ENCODE measurements at places on chromosomes 6 and 20.

- DNase-seq, result no peak
- H3K27ac ChIP-seq, result no peak overlapping the region
- H3K4me3 ChIP-seq, result no peak overlapping the region
- no peaks in the 10 kb centered on the region for H3K36me3 ChIP-seq
These were observed 121.2 kb downstream of the DST start for GRCh38 chr6:56521454-56521853.

GRCh38 chr6:82068721-82069120 is 178.8 kb downstream of the IBTK start:
- H3K4me1 ChIP-seq, result no peaks in the 10 kb centered on the region
- DNase-seq, result no peak
- no peaks in the 10 kb centered on the region for H3K36me3 ChIP-seq
- no peak overlapping the region for H3K27ac ChIP-seq
- no peaks in the 10 kb centered on the region for H3K27me3 ChIP-seq
- no peak overlapping the region for H3K4me3 ChIP-seq

- no peaks in the 10 kb centered on the region for H3K27me3 ChIP-seq
- no peak overlapping the region for H3K27ac ChIP-seq
- H3K4me3 ChIP-seq, result no peak overlapping the region
- H3K4me1 ChIP-seq, result peaks cover 6% of the 10 kb centered on the region
- peaks cover 2% of the 10 kb centered on the region for H3K36me3 ChIP-seq
These were observed 284.4 kb downstream of the ZFAND3 start for GRCh38 chr6:38103921-38104320.

- peak overlapping the region; percentile 87 for H3K4me3 ChIP-seq
- DNase-seq, result no peak
- H3K27me3 ChIP-seq, result peaks cover 7% of the 10 kb centered on the region
- no peaks in the 10 kb centered on the region for H3K36me3 ChIP-seq
These were observed 738 bp downstream of the RALGAPB start for GRCh38 chr20:38473367-38473795.

- H3K4me3 ChIP-seq, result no peak overlapping the region
- H3K36me3 ChIP-seq, result no peaks in the 10 kb centered on the region
- no peak for DNase-seq
These were observed 6.7 kb downstream of the CLPSL1 start for GRCh38 chr6:35787266-35788218.

GRCh38 chr20:34256629-34257124 is 15.5 kb downstream of the ASIP start:
- no peak for DNase-seq
- H3K27ac ChIP-seq, result no peak overlapping the region
- H3K27me3 ChIP-seq, result no peaks in the 10 kb centered on the region
- no peaks in the 10 kb centered on the region for H3K36me3 ChIP-seq

GRCh38 chr6:43974643-43975230 is 152.5 kb downstream of the MRPL14 start:
- peaks cover 24% of the 10 kb centered on the region for H3K27me3 ChIP-seq
- no peak overlapping the region for H3K4me3 ChIP-seq
- DNase-seq, result no peak
- H3K4me1 ChIP-seq, result no peaks in the 10 kb centered on the region
- no peak overlapping the region for H3K27ac ChIP-seq

DNA sequence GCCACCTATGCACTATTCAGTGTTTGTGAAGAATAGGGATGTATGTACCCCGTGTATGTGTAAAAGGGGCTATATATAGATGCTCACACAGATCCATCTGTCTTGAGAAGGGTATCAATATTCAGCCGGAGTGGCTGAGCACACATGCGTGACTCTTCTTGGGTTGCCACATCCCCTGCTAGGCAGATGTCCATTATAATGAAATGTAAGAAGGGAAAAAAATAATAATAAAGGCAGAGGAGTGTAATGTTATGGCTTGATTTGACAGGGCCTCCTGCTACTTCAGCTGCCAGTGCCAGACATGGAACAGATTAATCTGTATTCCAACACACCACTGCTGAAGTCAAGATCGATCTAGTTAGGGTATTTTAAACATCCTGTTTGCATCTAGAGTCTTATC is 74.2 kb upstream of the VSTM2L start:
- H3K4me3 ChIP-seq, result no peak overlapping the region
- DNase-seq, result no peak
- H3K4me1 ChIP-seq, result no peaks in the 10 kb centered on the region
- no peaks in the 10 kb centered on the region for H3K27me3 ChIP-seq
- H3K27ac ChIP-seq, result no peak overlapping the region
- no peaks in the 10 kb centered on the region for H3K36me3 ChIP-seq

DNA sequence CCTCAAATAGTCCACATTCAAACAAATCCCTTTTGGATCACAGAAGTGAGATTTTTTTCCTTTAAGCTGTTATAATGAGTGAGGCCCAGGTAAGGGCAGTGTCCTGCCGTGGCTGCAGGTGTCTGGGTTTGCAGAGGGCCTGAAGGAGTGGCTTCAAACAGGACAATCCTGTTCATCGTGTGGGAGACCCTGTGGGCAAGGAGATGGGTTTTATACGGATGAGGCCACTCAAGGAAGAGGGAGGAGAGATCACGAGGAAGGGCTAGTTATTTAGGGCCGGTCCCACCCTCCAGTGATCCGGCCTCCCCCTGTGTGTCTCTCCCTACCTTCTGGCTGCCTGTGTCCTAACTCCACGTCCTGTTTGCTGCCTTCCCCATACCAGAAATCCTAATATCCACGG is 33.8 kb downstream of the PPP1R14C start:
- H3K27ac ChIP-seq, result no peak overlapping the region
- peaks cover 18% of the 10 kb centered on the region for H3K27me3 ChIP-seq
- H3K36me3 ChIP-seq, result no peaks in the 10 kb centered on the region
- DNase-seq, result no peak

- no peaks in the 10 kb centered on the region for H3K36me3 ChIP-seq
- DNase-seq, result no peak
- H3K4me1 ChIP-seq, result no peaks in the 10 kb centered on the region
- H3K4me3 ChIP-seq, result no peak overlapping the region
- H3K27me3 ChIP-seq, result no peaks in the 10 kb centered on the region
These were observed 78.7 kb downstream of the TMEM170B start for GRCh38 chr6:11616200-11616611.

GRCh38 chr6:51027283-51028065 is 208.8 kb downstream of the TFAP2B start:
- H3K27ac ChIP-seq, result no peak overlapping the region
- H3K4me3 ChIP-seq, result no peak overlapping the region
- DNase-seq, result no peak
- no peaks in the 10 kb centered on the region for H3K4me1 ChIP-seq

GRCh38 chr6:34235307-34236130 is 1.2 kb upstream of the HMGA1 start:
- no peaks in the 10 kb centered on the region for H3K27me3 ChIP-seq
- peak overlapping the region; percentile 96 for H3K27ac ChIP-seq
- DNase-seq, result peak; percentile 75
- peaks cover 16% of the 10 kb centered on the region for H3K36me3 ChIP-seq
- H3K4me3 ChIP-seq, result peak overlapping the region; percentile 90
- H3K4me1 ChIP-seq, result peaks cover 30% of the 10 kb centered on the region

- no peaks in the 10 kb centered on the region for H3K4me1 ChIP-seq
- H3K27ac ChIP-seq, result no peak overlapping the region
- H3K27me3 ChIP-seq, result no peaks in the 10 kb centered on the region
- no peaks in the 10 kb centered on the region for H3K36me3 ChIP-seq
- DNase-seq, result no peak
These were observed 329.5 kb downstream of the TPBG start for GRCh38 chr6:82693094-82693493.

GRCh38 chr6:38172739-38173410 is 353.3 kb downstream of the ZFAND3 start:
- no peak for DNase-seq
- no peaks in the 10 kb centered on the region for H3K36me3 ChIP-seq
- no peak overlapping the region for H3K27ac ChIP-seq
- H3K4me3 ChIP-seq, result no peak overlapping the region

- H3K27me3 ChIP-seq, result no peaks in the 10 kb centered on the region
- H3K4me1 ChIP-seq, result peaks cover 44% of the 10 kb centered on the region
- peak overlapping the region; percentile 96 for H3K27ac ChIP-seq
- peaks cover 51% of the 10 kb centered on the region for H3K36me3 ChIP-seq
- peak; percentile 74 for DNase-seq
- peak overlapping the region; percentile 95 for H3K4me3 ChIP-seq
These were observed 651 bp upstream of the TAPBP start for GRCh38 chr6:33314515-33314942.

DNA sequence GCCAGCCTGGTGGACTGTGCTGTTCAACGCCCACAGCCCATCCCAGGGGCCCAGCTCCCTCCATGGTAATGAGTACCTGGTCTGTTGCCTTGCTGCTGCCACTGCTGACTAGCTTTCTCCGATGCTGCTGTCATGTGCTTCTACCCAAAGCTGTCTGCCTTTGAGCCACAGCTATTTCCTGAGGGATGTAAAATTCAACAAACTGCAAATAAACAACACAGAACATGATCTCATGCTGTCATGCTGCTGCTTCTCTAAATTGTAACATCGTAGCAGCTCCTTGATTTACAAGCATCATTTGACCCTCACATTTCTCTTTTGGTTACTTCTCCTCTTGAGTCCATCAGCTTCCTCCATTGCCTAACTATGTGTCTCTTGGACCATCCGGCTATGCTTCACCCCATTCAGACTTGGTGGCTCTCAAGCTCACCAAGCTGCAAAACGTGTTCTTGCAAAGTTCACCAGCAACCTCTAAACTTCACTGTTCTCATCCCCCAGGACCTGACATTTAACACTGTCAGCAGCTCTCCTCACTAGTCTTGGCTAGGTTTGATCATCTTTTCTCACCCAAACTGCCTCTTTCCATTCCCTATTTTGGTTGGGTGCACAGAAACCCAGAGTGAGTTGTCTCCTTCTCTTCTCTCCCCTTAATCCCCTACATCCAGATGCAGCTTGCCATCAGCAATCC is 54.6 kb downstream of the FYN start:
- H3K4me1 ChIP-seq, result peaks cover 53% of the 10 kb centered on the region
- no peaks in the 10 kb centered on the region for H3K27me3 ChIP-seq
- H3K36me3 ChIP-seq, result peaks cover 29% of the 10 kb centered on the region

DNA sequence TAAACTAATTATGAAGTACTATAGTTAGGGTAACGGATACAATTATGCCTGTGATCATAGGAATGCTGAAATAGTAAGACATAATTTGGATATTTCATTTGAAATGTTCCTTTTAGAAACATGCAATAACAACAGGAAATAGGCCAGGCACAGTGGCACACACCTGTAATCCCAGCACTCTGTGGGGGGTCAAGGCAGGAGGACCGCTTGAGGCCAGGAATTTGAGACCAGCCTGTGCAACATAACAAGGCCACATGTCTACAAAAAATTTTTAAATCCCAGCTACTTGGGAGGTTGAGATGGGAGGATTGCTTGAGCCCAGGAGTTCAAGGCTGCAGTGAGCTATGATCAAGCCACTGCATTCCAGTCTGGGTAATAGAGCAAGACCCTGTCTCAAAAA is 25.7 kb upstream of the MYO6 start:
- no peak overlapping the region for H3K27ac ChIP-seq
- H3K27me3 ChIP-seq, result no peaks in the 10 kb centered on the region
- no peaks in the 10 kb centered on the region for H3K36me3 ChIP-seq

DNA sequence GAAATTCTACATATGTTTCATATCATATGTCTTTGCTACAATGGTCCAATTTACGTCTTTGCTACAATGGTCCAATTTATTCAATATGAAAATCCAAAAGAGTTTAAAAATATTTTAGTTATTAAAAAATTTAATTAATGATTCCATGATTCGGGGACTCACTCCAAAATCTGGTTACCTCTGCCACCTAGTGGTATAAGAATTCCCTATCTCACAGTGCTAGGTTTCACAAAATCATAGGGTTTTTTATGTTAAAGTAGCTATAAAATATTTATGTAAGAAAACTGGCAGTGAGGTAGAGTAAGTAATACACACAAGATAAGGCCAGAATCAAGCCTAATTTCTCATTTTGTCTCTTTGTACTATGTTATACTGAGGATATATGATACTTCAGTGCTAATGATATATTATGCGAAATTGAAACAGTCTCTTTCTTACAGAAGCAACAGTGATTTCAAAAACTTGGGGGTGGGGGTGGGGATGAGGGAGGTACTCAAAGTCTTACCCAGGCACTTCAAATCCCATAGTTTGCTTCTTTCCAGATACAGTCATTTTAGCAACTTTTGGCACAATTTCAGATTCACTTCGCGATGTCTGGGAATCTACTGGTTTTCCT is 52.3 kb downstream of the HBS1L start:
- H3K36me3 ChIP-seq, result peaks cover 26% of the 10 kb centered on the region
- H3K4me1 ChIP-seq, result peaks cover 25% of the 10 kb centered on the region
- no peak for DNase-seq
- no peaks in the 10 kb centered on the region for H3K27me3 ChIP-seq

Data from T-helper 2 cell treated with Interferon-gamma antibody and Interleukin-4, amounts not matched to agents 5 μg/mL and 100 μg/mL, for 36 hours (primary cell).